ENCODE measurements at places on chromosomes 1 and 21.

DNA sequence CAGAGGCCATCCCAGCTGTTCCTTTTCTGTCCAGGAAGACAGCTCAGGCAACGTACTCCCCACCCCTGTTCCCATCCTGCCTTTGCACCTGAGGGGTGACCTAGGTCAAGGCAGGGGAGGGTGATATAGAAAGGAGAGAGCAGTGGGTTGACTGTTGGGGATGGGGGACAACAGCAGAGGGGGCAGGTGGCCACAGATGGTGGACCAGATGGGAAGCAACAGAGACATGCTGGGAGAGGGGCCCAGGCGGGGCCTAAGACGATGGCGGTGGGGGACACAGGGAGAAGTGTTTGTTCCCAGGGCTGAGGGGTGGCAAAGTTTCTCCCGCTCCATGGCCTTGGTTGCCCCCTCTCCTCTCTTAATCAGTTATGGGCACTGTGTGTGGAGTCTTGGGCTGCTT is 6.3 kb downstream of the CELSR2 start:
- DNase-seq, result no peak

- DNase-seq, result no peak
Observed at GRCh38 chr1:52795464-52795863, 47.1 kb upstream of the ZYG11A start.

DNA sequence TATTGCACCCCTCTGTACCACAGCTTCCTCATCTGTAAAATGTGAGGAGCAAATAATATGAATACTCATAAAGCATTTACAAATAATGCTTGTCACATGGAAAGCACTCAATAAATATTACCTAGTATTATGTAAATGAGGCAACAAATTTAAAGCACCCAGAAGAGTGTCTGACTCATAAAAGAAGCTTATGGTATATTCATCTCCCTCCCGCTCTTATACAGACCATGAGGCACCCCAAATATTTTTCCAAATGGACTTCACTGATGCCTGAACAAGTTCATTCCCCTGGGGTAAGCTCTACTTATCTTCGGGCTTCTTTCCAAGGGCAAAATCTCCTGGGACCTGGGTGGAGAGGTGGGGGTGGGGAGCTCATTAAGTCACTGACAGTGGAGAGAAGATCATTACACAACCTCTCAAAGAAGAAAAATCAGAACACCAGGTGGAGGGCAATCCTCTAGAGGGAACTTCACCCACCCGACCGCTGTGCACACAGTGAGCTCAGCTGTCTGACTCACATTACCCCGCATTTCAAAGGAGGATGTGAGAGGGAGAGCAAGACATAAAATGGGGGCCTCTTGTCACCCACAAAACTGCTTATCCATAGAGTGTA is 166.2 kb downstream of the ASTN1 start:
- no peak for DNase-seq

GRCh38 chr1:185073725-185074124 is 28.4 kb downstream of the RNF2 start:
- DNase-seq, result no peak

DNA sequence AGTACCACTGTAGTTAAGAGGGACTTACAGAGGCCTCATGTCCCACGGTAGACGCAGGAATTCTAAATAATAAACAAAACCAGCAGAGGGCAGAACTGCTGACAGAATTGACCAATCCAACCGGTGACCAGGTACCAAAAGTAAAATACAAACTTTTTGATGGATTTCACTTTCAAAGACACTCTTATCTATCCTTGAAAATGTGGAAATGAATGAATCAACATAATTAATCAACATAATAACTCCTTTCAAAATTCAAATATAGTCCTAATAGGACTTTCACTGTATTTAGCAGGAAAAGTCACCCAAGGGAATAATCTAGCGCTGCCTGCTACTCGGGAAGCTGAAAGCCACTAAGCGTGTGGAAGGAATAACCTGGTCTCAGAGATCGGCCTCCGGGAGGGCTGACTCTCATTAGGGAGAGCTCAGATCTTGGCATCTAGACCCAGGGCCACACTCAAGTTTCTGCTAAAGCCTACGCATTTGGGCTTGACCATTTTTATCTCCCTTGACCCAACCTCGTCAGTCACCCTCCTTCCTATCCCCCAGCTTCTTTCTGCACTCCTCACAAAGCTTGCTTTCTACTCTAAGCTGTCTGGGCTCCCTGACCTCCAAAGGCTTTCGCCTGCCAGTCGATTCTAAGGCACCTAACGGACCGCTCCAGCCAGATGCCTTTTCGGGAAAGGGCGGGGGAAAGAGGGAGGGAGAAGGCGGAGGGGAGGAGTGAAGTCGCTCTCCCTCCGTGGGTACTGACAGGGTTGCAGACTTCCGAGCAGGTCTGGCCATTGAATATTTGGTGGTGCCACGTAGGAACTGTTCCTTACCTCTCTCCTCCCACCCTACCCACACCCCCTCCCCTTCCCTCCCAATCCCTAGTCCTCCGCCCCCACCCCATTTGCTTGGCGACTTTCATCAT is 1.6 kb downstream of the COL11A1 start:
- DNase-seq, result no peak

GRCh38 chr1:42876009-42876408 is 29.6 kb downstream of the ZNF691 start:
- DNase-seq, result no peak

DNA sequence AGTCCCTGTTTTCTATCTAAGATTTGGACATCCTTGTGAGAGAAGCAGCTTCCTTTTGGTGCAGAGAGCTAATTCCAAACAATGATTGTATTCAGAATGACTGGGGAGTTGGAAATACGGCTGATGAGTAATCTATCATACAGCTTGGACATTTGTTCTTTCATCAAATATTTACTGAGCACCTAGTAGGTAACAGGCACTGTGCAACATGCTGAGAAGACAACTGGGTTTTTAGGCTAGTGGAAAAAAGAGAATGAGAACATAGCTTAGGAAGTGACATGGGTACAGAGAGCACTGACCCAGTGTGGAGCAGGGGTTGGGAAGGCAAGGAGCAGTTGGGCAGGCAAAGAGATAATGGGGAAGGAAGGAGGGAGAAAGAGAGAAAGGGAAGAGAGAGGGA is 87.5 kb downstream of the TBX19 start:
- DNase-seq, result no peak
